ENCODE measurements at places on chromosomes 12 and 14. TPM values are rescaled to one million over a fixed set of nuclear protein-coding genes. Genes with fewer than 3 reads are reported as not detected.

DNA sequence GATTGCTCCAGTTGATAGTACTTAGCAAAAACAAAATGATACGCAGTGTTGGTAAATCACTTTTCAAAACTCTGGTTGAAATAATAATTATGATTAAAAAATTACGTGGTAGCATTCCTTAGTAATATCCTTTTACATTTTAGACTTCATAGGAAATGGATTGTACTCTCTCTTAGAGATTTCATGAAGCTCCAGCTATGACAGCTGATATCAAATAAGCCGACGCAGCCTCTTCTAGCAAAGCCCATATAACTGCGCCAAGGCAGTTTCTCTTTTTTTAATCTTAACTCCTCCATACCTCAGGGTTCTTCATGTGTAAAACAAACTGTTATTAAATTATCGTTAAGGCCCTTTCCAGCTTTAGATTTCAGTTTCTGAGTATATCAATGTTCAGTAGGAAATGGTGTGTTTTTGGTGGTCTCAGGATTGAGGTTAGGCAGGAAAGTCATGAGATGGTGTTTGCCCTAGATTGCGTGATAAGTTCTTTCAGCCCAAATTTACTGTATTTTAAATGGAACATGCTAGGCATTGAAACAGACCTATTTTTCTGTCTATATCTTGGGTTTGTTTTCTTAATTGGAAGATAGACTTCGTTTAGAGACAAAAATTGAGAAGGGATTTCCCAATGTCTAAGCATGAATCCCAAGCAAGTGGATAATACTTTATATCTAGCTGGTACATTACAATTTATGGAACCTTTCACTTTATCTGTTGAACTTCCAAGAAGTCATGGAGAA lies 902 bp upstream of the CFL2 start:
- no peak for DNase-seq

- DNase-seq: no peak
These were observed 77.5 kb upstream of the KICS2 start for GRCh38 chr12:64299628-64300027.

GRCh38 chr14:105742531-105742848 lies 216.1 kb downstream of the TMEM121 start:
- DNase-seq: no peak

DNA sequence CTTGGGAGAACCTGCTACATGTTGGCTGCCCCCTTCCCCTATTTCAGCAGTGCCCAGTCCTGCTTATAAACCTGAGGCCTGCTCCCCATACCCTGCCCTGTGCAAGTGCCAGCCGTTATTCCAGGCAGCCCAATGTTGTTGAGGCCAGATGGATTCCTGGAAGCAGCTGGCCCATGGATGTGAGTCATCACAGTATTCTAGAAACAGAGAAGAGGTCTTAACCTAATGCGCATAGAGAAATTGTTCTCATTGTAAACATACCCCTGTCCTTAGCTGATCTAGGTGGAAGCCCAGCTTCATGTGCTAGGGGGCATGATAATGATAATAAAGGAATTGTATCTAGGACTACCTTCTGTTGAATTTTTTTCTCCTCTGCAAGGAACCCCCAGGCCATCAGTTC lies 69.7 kb downstream of the TSPAN11 start:
- DNase-seq: peak; percentile 61

- DNase-seq: no peak
These were observed 20.5 kb upstream of the FAM181A start for GRCh38 chr14:93906341-93907329.

- no peak for DNase-seq
These were observed 208.3 kb downstream of the EXOC5 start for GRCh38 chr14:57060276-57060955.

DNA sequence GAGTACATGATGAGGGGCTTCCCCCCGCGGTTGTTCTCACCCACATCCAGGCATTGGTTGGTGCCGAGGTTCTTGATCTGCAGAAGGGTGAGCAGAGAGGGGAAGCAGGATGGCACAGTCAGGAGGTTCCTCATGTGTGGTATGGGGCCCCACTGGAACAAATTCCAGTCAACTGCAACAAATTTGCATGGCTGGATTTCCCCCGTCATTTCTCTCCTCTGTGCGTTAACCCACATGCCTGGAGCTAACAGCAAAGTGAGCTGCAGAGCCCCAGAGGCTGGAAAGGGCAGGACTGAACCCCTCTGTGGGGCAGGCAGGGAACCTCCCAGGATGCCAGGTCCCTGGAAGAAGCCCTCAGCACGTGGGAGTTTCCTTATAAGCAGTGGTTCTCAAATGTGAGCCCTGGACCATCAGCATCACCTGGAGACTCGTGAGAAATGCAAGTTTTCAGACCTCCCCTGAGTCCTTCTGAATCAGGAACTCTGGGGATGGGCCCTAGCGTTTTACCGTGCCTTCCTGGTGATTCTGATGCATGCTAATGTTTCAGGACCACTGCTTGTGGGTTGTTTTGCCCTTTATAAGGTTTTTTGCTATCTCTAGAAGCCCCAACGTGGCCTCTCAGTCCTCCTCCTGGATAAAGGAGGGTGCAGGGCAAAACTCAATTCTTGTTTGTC lies 11.0 kb upstream of the CELA1 start:
- no peak for DNase-seq

GRCh38 chr12:7175493-7175892 lies 14.0 kb upstream of the PEX5 start:
- no peak for DNase-seq

TSHR gene
- not detected for total RNA-seq

GRCh38 chr12:4556735-4557530 lies 5.1 kb upstream of the DYRK4 start:
- no peak for DNase-seq

ZDHHC22 gene
- total RNA-seq: not detected

KRT77 gene
- not detected for total RNA-seq

- DNase-seq: no peak
These were observed 81.8 kb downstream of the TSPAN9 start for GRCh38 chr12:3158851-3159465.

CLECL1 gene
- not detected for total RNA-seq

DNA sequence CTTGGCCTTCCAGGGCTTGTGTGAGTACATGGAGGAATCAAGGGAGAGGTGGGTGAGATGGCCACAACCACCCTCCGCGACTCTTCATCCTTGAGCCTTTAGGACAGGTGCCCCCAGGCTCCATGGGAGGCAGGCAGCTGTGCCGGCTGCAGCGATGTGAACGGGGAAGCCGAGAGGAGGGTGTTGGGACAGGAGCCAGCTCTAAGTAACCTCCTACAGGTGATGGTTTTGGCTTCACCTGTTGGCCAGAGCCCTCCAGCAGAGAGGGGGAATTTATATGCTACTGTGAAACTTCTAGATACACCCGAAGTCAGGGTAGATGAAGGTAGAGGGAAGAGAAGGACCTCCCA lies 132.2 kb upstream of the HIF1A start:
- DNase-seq: no peak

GRCh38 chr14:39568809-39569538 lies 136.7 kb upstream of the FBXO33 start:
- DNase-seq: no peak

FRS2 gene
- total RNA-seq: 22.2 TPM

- DNase-seq: no peak
These were observed 196.0 kb downstream of the PIK3C2G start for GRCh38 chr12:18457362-18457761.

AKAP5 gene
- 0.48 TPM for total RNA-seq

GRCh38 chr12:68480526-68480925 lies 130.2 kb upstream of the RAP1B start:
- DNase-seq: no peak

DNA sequence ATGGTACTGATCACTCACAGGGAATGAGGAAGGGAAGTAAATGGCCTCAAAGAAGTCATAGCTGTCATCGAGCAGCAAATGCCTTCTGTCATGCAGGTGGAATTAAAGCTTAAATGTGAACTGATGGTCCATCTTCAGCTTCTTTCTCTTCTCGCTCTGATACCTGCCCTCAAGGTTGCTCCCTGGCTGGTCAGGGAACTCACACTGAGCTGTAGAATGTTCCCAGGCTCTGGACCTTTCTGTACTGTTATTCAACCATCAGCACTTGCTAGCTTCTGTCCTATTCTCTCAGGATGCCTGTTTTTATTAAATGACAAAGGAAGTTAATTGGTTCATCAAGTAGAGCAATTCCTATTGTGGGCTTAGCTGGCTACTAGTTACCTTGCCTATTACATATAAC lies 463.8 kb downstream of the APAF1 start:
- no peak for DNase-seq

- DNase-seq: no peak
These were observed 4.1 kb downstream of the CIPC start for GRCh38 chr14:77102154-77102553.

DNA sequence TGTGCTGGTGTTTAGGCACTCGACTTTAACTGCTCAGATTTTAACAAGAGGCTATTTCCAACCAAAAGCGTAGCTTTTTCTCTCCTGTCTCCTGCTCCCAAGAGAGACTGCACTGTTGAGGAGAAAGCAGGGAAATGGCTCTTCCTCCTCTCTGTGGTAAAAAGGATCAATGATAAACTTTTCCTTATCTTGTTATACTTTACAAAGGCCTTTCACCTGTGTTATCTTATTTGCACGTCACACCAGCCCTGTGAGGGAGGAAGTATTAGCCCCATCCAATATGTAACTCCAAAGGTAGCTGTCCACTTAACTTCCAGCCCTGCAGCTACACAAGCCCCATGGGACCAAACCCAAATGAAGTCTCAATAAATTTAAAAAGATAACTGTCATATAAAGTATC lies 32.9 kb upstream of the ZFP36L1 start:
- DNase-seq: no peak

- DNase-seq: no peak
These were observed 34.2 kb upstream of the PRMT8 start for GRCh38 chr12:3456809-3457208.

GRCh38 chr12:106364261-106364660 lies 6.7 kb downstream of the POLR3B start:
- no peak for DNase-seq

- DNase-seq: no peak
These were observed 775.1 kb downstream of the FLRT2 start for GRCh38 chr14:86305058-86305457.

GRCh38 chr12:13962699-13963098 lies 18.7 kb downstream of the GRIN2B start:
- no peak for DNase-seq

- no peak for DNase-seq
These were observed 41.7 kb downstream of the SUSD6 start for GRCh38 chr14:69652942-69653684.

- DNase-seq: no peak
These were observed 7.4 kb downstream of the OAS2 start for GRCh38 chr12:112985642-112986290.

ARHGAP9 gene
- 0.24 TPM for total RNA-seq

GRCh38 chr14:59028476-59029202 lies 159.8 kb upstream of the DAAM1 start:
- no peak for DNase-seq

DNA sequence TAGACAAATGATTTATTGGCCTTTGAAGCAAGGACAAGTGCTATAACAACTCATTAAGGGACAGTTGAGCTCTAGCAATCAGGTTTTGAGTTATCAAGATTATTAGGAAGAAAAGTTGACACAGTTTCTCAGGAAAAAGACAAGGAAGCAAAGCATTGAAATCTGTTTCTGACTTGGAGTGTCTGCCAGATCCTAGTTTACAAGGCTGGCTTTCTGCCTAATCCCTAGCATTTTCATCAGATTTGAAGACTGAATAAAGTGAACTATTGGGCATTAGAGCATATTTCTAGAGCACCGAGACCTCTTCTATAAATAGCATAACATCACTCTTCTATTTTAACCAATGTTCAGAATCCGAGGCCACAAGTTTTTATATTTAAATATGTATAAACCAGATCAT lies 7.0 kb downstream of the SYT1 start:
- no peak for DNase-seq

DNA sequence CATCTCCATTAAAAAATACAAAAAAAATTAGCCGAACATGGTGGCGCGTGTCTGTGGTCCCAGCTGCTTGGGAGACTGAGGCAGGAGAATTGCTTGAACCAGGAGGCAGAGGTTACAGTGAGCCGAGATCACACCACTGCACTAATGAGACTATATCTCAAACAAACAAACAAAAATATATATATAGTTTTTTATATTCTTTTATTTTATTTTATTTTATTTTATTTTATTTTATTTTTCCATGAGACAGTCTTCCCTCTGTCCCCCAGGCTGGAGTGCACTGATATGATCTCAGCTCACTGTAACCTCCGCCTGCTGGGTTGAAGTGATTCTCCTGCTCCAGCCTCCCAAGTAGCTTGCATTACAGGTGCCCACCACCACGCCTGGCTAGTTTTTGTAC lies 79.5 kb downstream of the IRF2BPL start:
- DNase-seq: no peak

- DNase-seq: no peak
These were observed 5.4 kb downstream of the KIF26A start for GRCh38 chr14:104143521-104144452.

GRCh38 chr12:58176296-58176869 lies 235.0 kb downstream of the ATP23 start:
- peak; percentile 14 for DNase-seq

- no peak for DNase-seq
These were observed 932.2 kb upstream of the LRFN5 start for GRCh38 chr14:40674502-40674901.

WSCD2 gene
- total RNA-seq: not detected

PIK3C2G gene
- not detected for total RNA-seq

GRCh38 chr12:107663277-107663676 lies 22.3 kb upstream of the PWP1 start:
- DNase-seq: no peak

Measured in glomerular endothelial cell (primary cell).